ENCODE measurements at places on chromosomes 4 and X.

- DNase-seq, result no peak
These were observed 145.5 kb downstream of the NWD2 start for GRCh38 chr4:37389967-37390580.

GRCh38 chr4:176838601-176839433 lies 46.1 kb upstream of the VEGFC start:
- no peak for DNase-seq

DNA sequence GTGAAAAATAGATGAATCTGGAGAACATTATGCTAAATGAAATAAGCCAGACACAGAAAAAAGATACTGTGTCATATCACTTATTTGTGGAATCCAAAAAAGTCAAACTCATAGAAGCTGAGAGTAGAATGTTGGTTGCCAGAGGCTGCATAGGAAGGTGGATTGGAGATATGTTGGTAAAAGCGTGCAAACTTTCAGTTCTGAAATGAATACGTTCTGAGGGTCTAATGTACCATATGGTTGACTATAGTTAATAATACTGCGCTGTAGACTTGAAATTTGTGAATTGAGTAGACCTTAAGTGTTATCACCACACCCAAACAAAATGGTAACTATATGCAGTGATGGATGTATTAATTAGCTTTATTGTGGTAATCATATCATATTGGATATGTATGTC lies 45.0 kb upstream of the UPRT start:
- no peak for DNase-seq

DNA sequence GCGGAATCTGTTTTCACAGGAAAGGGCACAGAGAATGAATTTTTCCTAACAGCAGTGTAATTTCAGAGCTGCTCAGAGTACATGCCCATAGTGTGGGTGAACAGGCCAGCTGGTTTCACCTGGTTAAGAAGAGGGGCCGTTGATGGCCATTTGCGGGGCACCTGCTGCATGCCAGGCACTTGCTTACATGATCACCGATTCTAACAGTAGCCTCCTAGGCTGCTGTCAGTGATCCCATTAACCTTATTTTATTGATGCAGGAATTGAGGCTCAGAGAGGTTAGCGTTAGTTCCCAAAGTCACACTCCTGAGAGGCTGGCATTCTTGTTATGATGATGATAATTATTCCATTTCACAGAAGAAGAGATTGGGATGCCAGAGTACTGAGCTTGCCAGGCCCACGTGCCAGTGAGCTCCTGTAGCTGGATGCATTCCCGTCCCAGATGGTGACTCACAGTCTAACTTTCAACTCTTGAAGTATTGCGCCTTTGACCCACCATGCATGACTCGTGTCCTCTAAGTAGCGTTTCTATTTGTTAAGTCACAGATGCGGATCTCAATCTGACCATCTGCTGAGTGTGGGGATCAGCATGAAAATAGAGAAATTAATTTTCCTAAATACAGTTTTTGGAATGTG lies 76.5 kb downstream of the PSAPL1 start:
- DNase-seq, result no peak

GRCh38 chr4:14841801-14842768 lies 160.2 kb upstream of the CPEB2 start:
- no peak for DNase-seq

Measured in stimulated activated CD4-positive, alpha-beta T cell treated with anti-CD3 and anti-CD28 coated beads, Interleukin-4, amount 100 ng/mL, for 48 hours (primary cell).